ENCODE measurements at places on chromosomes 2 and 18.
A peak's percentile ranks its signal among the peaks of the same experiment; 100 is the strongest.

GRCh38 chr2:88078643-88079172, 11.1 kb downstream of the SMYD1 start:
- no peak for DNase-seq

- DNase-seq: no peak
Measured at GRCh38 chr18:26448714-26449159, 99.6 kb downstream of the KCTD1 start.

DNA sequence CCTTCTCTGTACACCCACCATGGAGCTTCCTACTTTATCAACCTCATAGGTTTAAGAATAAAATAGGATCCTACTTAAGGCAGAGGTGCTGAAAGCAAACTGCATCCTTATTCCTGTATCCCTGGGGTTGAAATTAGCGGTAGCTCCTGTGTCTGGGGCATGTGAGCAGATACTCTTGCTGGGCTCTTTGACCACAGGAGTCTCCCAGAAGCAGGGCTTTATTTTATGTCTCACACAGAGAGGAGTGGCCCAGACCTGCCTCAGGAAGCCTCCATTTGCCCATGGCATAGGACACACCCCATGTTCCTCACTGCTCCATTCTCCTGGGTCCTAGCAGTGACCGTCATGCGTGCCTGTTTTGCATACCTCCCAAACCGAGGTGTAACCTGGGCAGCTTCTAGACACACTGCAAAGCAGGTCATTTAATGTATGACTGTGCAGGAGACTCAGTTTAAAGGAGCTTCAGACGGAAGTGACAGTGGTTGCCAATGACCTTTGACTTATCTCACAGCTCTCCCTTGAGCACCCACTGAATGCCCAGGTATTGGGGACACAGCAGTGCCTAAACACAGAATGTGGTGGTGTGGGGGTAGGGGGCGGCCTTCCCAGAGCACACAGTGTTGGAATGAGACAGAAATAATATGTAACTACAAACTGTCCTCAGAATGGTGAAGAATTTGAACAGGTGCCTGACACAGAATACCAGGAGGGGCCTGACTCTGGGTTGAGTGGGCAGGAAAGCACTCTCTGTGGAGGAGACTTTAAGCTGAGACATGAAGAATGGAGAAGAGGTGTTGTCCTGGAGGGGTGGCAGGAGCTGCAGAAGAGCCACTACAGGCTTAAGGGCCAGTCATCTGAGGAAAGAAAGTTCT, 3.7 kb downstream of the TMEM37 start:
- no peak for DNase-seq

DNA sequence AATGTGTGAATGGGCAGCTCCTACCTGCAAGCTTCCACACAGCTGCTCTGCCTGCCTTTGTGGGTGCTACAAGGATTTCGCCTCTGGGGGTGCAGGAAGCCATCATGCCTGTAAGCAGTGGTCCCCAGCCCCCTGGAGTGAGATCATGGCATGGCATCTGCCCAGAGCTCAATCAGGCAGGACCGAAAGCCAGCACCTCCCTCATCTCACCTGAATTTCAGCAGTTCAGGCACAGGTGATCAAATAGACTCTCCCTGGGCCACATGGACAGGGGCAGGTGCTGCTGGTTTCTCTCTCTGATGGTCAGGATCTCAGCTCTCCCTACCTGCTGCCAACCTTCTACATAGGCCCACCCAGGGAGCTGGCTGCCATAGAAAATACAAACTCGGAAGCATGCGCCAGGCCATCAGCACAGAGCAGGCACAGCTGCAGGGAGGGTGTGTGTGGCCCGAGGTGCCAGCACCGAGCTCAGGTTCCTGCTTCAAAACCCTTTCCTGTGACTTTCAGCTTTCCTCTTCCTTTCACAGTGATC, 133.2 kb upstream of the ID2 start:
- DNase-seq: no peak

- DNase-seq: no peak
Measured at GRCh38 chr2:768451-768850, 91.2 kb upstream of the TMEM18 start.

DNA sequence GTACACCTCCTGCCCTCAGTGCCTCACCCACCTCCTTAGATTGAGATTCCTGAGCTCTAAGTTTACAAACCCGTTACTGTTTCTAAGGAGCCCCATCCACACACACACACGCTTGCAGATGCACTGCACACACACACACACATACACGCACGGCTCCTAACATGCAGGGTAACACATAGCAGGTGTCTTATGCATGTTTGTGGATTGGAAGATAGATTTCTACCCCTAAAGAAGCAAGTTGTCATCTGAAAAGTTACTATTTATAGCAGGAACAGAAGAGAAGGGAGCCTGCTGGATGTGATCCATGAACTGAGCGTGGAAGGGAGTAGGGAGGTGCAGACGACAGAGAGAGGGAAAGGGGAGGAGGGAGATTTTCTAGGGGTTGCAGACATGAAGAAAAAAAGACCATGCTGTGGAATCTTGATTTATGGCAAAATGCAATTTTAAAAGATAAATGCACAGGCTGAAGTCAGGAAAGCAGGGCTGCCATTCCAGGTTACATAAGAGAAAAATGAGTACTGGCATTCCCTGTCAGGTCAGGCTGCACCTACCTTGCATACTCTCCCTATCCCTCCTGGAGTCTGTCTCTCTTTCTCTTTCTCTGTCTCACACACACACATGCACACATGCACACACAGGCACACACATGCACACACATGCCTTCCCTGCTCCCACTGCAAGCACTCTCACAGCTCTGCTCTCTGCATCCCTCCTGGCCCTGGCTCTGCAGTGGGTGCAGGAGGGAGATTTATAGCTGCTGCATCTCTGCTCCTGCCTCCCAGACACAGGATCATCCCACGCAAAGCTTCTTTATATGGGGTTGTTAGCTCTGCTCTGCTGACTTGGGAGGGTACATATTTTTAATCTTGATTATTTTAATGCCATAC, 192.6 kb upstream of the MYT1L start:
- no peak for DNase-seq

- DNase-seq: no peak
Measured at GRCh38 chr18:22816266-22817176, 116.6 kb upstream of the RBBP8 start.

DNA sequence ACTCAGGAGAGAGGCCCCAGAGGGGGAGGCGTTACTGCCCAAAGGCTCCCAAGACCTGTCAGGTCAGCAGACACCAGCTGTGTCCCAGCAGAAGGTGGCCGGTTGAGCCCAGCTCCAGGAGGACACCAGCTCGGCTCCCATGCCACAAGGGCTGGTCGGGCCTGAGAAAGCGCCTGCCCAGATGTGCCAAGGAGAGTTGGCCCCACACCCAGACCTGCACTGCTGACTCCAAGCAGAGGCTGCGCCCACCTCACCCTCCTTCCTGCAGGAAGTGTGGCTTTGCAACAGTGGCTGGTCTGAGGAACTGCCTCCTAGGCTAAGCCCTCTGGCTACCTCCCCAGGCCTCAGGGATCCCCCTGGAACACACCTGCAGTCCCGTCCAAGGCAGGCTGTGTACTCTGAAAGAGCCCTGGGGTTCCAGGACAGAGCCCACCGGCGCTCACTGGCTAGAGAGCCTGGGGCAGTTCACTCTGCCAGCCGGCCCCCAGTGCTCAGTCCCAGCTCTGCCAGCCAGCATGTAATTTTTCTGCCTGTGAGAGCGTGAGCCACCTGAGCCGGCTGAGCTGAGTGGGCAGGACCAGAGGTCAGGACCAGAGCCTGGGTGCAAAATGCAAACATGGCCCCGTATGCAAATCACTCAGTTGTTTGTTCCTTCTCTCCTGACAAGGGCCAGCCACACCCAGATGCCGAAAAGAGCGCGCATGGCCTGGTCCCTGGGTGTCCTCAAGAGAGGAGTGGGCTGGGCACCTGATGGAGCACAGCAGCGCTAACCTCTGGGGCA, 36.9 kb upstream of the PTMA start:
- DNase-seq: no peak

- no peak for DNase-seq
Measured at GRCh38 chr2:96579422-96579821, 42.9 kb downstream of the ARID5A start.

DNA sequence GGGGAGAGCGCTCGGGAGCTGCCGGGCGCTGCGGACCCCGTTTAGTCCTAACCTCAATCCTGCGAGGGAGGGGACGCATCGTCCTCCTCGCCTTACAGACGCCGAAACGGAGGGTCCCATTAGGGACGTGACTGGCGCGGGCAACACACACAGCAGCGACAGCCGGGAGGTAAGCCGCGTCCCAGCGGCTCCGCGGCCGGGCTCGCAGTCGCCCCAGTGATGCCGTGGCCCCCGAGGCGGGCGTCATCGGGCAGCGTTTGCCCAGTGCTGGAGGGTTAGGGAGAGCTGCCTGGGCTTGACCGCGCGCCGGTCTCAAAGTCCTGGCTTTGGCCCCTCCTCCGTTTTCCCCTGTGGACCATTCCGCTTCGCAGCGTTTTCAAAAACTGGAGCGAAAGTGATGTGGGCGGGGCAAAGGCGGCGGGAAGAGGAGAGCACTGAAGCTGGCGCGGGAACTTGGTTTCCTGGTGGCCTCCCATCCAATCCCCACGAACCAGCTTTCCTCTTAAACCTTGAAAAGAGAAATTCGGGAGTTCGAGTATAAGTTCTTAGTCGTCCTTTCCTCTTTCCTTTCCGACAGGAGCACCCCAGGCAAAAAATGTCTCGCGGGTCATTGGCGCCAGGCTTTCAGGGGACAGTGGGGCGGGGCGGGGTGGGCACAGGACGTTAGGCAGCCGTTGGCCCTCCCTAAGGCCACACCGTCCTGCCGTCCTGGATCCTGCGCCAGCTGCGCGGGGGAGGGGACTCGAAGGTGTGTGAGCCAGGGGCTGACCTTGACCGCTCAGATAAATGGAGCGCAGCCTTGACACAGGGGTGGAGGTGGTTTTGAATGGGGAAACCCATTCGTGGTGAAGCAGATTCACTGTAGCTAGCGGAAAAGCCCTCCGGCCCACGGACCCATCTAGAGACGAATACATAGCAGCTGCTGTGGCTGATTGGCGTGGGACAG, 821 bp downstream of the TYMS start:
- peak; percentile 96 for DNase-seq

DNA sequence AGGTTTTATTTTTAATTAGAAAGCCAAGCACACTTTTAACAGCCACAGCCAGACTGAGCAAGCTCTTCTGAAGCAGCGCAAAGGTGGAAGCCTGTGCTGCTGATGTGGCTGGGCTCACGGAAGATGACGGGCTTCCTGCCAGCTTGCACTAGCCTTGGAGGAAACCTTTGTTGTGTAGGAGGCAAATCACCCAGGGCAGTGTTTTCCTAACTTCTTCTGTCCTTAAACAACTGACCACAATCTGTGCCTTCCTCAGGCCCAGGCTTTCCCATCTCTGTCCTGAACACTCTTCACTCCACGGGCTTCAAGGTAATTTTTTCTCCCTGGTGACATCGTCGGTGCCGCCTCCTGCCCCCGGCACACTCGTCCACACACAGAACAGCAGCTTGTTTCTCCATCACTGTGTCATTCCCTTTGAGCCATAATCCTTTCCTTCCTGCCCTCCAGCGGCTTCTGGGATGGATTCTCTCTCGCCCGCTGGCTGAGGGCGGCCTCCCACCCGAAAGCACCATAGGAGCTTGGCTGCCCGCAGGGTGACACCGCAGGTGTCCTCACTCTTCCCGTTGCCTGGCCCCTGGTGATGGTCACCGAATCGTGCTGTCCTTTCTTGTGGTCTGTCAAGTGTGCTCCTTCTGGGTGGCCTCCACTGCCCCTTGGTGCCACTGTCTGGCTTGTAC, 31.1 kb upstream of the INHBB start:
- no peak for DNase-seq

- no peak for DNase-seq
Measured at GRCh38 chr18:7908681-7909299, 341.7 kb downstream of the PTPRM start.

GRCh38 chr2:199433204-199433832, 24.4 kb downstream of the SATB2 start:
- DNase-seq: no peak

DNA sequence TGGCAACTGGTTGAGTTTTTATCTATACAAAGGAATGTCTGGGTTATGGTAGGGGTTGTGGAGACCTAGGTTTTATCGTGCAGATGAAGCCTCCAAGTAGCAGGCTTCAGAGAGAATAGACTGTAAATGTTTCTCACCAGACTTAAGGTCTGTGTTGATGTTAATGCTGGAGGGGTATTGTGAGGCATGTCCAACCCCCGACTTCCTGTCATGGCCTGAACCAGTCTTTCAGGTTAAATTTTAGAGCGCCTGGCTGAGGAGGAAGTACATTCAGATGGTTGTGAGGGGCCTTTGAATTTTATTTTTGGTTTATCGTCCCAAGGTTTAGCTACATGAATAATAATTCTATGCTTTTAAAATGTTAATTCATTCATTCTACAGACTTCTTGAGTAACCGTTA, 435.1 kb downstream of the DLGAP1 start:
- no peak for DNase-seq

DNA sequence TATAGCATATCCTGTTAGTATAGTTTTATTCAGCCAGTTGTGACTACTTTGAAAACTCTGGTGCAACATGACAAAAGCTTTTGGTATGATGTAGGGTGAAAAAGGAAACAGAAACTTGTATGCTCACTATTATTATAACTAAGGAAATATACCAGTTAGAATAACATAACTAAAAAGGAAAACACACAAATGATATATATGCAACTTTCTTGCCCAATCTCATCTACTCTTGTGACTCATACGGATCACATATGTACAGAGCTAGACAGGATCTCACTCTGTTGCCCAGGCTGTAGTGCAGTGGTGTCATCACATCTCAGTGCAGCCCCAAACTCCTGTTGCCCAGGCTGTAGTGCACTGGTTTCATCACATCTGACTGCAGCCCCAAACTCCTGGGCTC, 12.4 kb upstream of the TLK1 start:
- DNase-seq: no peak

DNA sequence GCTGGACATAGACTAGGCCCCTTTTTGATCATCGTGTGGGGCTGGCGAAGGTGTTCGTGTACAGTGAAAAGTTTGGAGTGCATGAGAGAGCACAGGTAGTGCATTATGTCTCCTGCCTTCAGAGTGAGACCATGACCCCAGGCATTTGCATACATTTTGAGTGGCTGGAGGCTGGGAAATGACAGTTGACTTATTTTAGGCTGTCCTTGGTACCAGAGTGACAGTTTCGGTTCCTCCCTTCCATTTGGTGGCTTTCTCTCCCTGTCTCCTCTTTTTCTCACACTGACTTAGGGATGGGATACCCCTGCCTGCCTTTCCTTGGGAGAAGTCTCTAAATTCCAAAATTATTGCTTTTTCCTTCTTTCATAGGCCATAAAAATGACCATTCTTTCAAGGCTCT, 20.1 kb downstream of the SERPINB12 start:
- no peak for DNase-seq
